ENCODE measurements at places on chromosomes 2 and 18.
A peak's percentile ranks its signal among the peaks of the same experiment; 100 is the strongest.

DNA sequence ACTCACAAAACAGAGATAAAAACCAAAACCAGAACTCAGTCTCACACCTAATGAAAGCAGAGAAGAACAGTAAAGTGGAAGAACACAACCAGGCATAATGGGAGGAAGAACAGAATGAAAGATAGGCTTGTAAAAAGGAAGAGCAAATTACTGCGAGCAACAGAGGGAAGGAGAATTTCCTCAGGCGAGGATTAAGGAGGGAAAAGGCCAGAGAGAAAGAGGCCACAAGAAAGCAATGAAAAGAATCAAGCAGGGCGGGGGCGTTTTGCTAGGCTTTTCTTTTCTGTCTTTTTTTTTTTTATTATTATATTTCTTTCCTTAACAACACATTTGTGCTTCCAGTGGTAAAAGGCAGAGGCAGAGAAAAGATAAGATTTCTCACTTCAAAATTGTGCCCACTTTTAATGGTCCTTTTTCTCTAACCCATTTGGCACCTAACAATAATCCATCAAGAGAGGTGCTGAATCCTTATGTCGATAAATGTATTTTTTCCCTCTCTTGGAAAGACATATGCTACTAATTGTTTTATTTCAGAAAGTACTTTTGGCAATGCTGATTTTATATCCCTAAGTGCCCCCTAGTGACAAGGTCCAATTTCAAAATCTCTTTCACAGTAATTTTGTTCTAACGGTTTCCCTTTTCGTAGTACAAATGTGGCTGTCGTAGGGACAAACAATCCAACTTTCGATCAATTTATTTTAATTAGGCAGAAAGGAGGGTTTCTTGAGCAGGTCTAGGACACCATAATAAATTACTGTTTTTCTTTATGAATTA lies 138.7 kb upstream of the AQP4 start:
- DNase-seq, result no peak

GRCh38 chr2:200839513-200839912 lies 24.9 kb downstream of the CLK1 start:
- DNase-seq, result no peak

- no peak for DNase-seq
Observed at GRCh38 chr2:43482961-43483360, 112.9 kb downstream of the THADA start.

GRCh38 chr2:190717764-190718651 lies 69.1 kb downstream of the NAB1 start:
- DNase-seq, result no peak

DNA sequence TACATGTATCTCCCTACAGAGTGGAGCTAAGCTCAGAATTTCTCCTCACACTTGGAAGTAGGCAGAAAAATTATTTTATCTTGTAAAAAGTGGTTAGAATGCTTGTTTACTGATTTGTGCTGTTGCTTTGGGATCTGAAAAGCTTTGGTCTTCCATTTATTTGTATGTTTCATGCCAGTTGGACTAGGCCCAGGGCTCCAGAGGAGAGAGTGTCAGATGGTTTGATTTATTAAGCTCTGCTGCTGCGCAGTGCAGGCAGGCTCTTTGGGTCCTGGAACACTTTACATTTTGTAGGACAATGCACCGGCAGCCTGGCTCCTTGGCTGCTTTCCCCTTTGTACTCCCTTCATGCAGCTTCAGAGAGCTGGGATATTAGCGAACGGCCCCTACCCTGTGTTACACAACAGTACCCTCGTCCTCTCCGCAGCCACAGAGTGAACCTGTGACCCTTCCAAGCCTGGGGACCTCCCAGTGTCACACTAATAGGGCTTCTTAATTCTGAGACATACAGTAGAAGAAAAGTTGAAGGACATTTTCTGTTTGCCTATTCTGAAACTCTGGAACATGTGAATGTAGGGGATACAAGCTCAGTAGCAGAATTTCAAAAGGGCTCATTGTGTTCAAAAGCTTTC lies 56.7 kb upstream of the EML6 start:
- no peak for DNase-seq

DNA sequence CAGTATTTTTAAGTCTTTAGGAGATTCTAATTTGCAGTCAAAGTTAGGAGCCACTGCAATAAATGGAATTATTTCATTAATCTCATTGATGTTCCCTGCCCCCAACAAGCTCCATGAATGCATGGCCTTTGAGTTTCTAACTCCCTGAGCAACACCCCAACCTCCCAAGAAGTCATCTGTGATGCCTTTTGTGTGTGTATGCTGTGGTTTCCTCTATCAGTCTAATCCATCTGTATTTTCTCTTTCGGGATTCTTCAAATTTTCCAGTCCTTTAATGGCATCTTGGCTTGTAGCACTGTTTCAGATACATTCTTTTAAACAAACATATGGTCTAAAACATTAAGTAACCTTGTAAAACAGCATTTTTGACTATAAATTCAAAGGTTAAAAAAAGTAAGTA lies 16.8 kb downstream of the SERPINB10 start:
- DNase-seq, result no peak

GRCh38 chr2:86541334-86541733 lies 21.9 kb downstream of the CHMP3 start:
- DNase-seq, result no peak

DNA sequence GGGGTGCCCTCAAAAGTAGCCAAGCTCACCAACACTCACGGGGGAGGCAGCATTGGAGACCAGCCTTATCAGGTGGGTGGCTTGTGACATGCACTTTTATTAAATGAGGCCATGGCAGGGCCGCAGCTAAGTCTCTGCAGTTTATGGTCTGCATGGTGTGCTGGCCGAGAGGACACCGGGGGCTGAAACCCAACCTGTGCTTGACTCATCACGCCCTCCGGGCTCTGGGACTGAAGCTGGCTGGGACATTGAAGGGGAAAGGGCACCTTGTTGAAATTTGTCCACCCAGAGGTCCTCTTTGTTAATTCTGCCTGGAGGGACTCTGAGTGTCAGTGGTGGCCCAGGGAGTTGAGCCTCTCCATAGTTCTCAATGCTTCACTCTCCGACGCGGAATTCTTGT lies 17.7 kb upstream of the NTSR2 start:
- no peak for DNase-seq

DNA sequence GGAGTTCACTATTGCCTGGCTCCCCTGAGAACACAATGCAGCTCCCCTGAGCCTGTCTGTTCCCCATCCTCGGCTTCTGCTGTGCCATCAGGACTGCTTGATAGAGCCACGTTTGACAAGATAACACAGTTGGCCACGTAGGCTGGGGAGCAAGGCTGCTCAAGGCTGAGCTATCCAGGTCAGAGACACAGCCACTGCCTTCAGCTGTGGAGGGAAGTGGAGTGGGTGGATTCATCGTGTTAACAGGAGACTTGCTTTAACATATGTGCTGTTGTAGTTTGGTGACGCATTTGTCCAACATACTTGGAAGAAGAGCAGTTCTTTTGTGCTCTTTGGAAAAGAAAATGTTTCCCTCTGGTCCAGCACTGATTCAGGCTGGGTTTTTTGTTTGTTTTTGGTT lies 68.8 kb downstream of the WDSUB1 start:
- no peak for DNase-seq

DNA sequence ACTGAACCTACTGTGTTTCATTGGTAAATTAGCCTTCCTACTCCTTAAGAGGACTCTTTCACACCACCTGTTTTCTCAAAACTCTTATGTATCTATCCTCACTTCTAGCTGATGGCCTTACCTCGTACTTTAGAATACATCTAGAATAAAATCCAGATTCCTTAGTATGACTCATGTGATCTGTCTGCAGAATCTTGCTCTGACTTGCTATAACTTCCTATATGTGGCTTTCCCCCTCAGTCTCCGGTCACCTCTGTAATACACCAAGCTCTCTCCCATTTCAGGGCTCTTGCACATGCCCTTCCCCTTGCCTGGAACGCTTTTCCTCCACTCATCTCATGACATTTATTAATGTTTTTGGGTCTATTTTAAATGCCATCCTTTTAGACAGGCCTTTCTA lies 95.6 kb upstream of the LHCGR start:
- DNase-seq, result no peak

DNA sequence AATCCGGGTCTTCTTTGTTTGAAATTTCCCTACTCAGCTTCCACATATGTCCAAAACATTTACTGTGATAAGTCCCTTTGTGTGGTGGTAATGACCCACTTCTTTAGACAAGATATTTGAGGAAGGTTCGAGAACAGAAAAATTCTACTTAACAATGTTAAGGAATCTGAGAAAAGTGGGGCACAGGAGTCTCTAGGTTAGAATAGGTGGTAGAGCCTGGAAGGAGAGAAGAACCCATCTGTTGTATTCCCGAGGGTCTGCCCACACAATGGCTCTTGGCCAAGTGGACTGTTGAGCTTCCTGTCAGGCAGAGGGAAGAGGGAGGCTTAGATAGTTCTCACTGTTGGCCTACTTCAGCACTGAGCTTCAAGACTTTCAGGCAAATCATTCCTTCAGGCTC lies 4.3 kb downstream of the IGFBP2 start:
- DNase-seq, result no peak

- DNase-seq, result no peak
Observed at GRCh38 chr18:50869150-50869549, 9.8 kb upstream of the ME2 start.

DNA sequence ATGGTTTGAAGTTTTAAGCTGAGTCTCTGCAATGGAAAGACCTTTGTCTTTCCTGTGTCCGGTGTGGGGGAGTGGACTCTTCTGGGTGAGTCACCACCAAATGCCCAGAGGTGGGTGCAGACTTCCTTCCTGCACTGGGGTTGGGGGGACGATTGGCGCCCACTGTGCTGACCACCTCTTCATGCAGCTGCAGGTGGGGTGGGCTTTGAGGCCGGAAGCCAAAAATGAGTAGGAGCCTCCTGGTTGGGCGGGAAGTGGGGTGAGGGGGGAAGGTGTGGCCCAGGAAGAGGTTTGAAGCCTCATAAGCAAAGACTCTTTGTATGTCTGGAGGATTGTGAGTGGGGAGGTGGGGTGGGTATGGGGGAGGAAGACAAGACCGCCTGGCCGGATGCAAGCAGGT lies 27.6 kb downstream of the PAX8 start:
- peak; percentile 24 for DNase-seq

DNA sequence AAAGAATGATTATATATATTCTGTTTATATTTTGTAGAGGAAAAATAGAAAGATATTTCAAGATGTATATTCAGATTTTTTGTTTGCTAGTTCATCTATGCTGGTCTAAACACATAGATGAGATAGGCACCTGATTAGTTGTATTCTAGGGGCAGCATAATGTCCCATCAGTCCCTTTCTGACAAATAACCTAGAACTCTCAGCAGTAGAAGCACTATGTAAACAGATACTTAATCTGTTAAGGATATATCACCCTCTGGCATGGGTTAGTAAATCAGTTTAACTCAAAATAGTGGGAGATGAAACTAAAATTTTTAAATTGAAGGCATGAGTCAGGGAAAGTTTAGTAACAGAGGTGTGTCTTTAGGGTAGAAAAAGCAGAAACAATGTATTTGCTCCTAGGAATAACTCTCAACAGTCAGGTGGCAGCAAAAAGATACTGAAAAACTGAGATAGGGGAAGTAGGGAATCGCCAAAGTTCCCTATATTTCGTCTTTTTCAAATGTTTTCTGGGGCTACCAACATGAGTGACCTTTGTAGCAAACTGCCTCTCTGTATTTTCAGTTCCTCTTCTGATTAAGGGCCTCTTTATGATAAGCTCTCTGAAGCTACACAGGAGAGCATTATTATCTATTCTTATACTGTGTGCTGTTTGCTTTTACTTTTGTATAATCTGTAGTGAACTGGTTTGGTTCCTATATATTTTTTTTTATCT lies 5.7 kb downstream of the PPP1R1C start:
- no peak for DNase-seq

All from central memory CD4-positive, alpha-beta T cell (primary cell).